Brain pericyte (primary cell): ENCODE measurements at places on chromosomes 4 and X.

- no peak for DNase-seq
Measured at GRCh38 chr4:134126955-134127354, 74.6 kb downstream of the PABPC4L start.

GRCh38 chr4:127383666-127384065 lies 249.1 kb upstream of the INTU start:
- no peak for DNase-seq

DNA sequence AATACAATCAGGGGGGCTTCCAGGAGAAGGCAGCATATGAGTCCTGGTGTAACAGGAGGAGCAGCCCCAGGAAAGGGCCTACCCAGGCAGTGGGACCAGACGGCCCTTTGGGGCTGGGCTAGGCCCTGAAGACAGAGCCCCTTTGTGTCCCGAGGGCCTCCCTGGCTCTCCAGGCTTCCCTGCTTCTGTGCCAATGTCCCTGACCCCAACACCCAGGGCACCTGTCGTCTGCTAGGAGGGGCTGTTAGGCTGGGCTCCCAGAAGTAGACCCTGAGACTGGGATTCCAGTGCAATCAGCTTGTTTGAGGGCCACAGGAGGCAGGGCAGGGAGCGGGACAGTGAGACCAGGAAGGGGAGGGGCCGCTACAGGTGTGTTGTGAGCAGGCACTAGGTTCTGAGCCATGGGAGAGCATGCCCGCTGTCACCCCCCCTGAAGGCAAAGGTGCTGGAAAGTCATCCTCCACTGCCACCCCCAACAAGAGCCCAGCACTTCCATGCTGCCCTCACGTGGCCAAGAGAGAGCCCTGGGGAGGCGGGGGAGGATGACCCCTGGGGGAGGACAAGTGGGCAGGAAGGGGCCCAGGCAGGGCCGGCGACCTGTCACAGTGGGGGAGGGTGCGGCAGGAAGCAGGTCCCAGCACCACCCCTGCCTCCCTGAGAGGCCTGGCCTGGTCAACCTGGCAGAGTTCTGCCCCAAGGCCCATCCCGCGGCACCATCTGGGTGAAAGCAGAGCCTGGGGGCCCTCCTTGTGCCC lies 64.8 kb downstream of the ADRA2C start:
- DNase-seq: no peak

- DNase-seq: no peak
Measured at GRCh38 chrX:56281789-56282188, 49.6 kb downstream of the KLF8 start.

DNA sequence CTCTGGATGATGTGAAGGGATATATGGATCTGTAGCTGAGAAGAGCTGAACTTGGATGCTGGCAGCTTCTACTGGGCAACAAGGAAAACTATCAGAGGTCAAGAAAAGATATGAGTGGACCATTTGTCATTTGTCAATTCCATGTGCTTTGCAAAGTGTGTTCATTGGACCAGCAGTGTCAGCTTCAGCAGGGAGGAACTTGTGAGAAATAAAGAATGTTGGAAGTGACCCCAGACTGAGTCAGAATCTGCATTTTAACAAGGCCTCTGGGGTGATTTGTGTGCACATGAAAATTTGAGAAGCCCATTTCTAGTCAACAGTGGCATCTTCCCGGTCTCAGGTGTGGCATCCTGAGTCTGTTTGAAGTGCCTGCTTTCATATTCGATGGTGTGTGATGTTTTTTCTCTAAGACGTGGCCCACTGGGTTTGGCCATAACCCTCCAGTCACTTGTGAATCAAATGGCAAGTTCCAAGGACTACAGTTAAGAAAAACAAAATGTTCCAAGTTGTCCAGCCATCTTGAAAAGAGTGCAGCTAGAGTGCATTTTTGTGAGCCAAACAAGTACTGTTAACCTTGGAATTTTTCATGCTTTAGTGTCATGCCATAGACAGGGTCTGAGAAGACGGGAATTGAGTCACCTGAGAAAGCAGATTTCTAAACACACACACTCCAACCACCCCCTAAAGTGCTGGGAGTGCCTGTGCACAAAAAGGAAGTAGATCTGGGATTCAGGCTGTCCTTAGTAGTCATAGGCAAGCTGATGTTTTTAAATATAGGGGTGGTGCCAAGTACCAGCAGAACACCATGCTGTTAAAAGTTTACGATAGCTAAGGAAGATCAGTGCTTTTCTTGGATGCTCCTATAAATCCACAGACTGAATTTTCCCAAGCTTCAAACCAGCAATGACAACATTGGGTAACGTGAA lies 26.4 kb downstream of the GPM6B start:
- DNase-seq: peak; percentile 30

DNA sequence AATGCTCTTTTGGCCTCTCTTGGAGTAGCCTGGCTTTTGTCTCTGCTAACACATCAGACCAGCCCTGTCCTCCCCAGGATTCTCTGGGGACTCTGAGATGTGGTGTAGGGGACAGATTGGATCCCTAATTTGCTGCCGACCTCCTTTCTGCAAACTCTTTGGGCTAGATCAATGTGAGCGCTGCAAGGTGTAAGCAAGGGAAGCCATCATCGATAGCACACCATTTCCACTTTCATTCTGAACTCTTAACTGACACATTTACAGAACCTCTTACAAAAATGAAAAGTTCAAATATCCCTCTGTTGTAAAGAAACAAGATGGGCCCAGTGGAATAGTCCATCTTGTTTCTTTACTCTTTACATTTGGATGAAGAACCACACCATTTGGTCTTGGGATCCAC lies 46.6 kb downstream of the PGRMC2 start:
- DNase-seq: no peak

- no peak for DNase-seq
Measured at GRCh38 chr4:52711834-52712250, 39.4 kb downstream of the ERVMER34-1 start.

- no peak for DNase-seq
Measured at GRCh38 chr4:62366939-62367338, 1166.8 kb downstream of the ADGRL3 start.

- no peak for DNase-seq
Measured at GRCh38 chr4:147760176-147760575, 28.3 kb downstream of the ARHGAP10 start.

DNA sequence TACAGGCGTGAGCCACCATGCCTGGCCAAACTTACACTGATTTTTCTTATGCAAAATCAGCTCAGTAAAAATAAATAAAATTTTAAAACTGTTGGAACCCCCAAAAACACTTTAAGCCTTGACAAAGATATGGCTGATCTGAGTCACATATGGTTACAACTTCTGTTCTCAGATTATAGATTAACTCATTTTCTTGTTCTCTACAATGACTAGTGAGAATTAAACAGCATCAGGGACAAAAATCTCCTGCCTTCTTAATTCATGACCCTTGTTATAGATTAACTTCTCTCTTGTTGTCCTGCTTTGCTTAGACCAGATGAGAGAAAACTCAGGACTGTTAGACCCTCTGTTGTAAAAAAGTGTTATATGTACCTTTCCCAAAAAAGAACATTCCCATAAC lies 24.2 kb upstream of the EXOC1L start:
- no peak for DNase-seq
